ENCODE measurements at places on chromosomes 7 and 10.
A peak's percentile ranks its signal among the peaks of the same experiment; 100 is the strongest.

- no peak for DNase-seq
Measured at GRCh38 chr7:85150624-85151023, 36.2 kb downstream of the SEMA3D start.

DNA sequence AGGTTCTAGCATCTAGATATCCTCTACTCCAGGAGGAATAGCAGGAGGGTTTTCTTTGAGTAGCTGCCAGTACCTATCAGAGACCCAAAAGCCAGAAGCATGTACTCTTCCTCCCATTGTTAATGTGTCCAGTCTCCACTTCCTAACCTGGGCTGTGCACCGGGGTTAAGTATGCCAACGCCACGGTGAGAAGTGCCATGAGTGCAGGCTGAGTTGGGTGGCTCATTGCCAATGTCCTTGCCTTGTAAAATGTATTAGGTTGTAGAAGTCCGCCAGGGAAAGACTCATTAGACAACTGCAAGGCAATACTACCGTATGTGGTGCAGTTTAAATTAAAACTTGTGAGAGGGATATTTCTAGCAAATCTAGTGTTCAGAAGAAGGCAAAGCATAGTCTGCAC is 55.0 kb upstream of the PRR15 start:
- DNase-seq = no peak

GRCh38 chr10:21724687-21725367 is 190.8 kb downstream of the MLLT10 start:
- no peak for DNase-seq

DNA sequence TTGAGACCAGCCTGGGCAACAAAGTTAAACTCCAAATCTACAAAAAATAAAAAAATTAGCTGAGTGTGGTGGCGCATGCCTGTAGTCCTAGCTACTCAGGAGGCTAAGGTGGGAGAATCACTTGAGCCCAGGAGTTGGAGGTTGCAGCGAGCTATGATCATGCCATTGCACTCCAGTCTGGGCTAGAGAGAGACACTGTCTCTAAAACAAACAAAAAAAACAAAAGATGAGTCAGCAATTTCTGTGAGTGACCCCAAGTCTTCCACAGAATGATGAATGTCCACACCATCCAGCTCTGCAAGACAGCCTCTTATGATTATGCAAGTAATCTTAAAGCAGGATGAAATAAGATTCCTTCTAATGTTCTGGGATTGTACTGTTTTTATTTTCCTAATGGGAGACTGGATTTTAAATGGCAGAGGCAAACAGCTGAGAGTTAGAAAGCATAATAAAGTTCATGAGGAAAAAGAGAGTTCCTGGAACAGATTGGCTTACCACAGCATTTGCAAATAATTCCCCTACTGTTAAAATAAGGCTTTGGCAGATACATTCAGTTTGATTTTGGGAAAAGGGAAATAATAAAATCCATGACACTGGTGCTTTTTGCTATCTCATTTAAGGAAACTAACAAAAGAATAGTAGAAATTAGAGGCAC is 18.9 kb upstream of the PRKAR2B start:
- no peak for DNase-seq

DNA sequence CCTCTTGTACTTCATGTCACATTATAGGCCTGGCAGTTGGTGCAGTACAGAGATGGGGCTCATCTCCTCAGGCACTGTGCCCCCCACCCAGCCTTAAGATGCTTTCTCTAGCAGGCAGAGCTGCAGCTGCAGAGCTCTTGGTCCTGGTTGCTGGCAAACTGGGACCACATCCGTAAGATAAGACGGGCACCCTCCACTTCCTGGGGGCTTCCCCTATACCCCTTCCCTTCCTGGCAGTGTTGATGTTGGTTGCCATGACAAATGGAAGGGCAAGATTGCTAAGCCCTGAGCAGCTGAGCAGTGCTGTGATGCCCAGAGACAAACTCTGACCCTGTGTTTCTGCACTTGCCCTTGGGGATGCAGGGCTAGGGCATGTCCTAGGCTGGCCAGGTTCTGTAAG is 103.4 kb upstream of the ANLN start:
- peak; percentile 12 for DNase-seq

GRCh38 chr7:45129181-45129800 is 17.8 kb upstream of the TBRG4 start:
- no peak for DNase-seq

GRCh38 chr10:60877061-60877776 is 66.8 kb downstream of the RHOBTB1 start:
- no peak for DNase-seq

GRCh38 chr7:21089653-21090052 is 303.0 kb upstream of the SP8 start:
- DNase-seq = no peak

DNA sequence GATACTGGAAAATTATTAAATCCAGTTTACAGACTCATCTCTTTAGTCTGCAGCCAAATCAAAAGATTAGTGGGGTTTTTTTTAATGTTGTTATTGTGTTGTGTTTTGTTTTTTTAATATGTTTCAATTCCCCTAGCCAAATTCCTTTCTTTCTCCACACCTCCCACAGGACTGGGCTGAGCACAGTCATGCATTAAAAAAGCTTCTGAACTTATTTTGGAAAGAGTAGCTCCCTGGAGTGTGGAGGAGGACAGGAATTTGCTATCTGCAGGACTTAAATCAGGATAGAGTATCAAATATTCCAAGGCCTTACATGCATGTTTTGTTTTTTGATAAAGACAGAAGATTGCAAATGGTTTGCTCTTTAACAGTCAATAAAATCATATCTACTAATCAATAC is 90.7 kb downstream of the GNAI1 start:
- no peak for DNase-seq

DNA sequence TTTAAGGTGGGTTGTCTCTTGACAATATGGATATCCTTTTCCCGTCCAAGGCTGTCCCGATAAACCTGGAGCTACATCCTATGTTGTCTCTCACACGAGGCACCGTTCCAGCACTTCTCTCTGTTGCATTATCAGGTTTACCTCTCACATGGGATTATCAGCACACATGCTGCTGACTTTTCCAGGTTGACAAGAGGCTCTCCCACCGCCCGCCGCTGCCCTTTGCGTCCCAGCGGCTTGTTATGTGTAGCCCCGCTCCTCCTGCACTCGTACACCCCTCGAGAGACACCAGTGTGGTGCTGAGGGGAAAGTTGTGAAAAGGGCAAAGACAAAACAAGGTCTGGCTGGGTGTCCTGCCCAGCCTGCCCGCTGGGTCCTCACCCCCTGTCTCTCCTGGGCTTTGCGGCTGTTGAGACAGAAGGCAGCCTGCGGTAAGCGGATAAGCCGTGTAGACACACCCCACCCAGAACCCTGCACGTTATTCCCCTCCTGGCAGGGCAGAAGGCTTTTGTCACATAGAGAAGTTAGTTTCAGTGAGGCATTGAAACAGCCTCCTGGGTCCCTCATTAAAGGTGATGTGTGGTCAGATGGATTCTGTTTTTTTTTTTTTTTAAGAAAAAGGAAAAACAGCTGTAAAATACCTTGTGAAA is 38.7 kb downstream of the UBE3C start:
- DNase-seq = no peak

DNA sequence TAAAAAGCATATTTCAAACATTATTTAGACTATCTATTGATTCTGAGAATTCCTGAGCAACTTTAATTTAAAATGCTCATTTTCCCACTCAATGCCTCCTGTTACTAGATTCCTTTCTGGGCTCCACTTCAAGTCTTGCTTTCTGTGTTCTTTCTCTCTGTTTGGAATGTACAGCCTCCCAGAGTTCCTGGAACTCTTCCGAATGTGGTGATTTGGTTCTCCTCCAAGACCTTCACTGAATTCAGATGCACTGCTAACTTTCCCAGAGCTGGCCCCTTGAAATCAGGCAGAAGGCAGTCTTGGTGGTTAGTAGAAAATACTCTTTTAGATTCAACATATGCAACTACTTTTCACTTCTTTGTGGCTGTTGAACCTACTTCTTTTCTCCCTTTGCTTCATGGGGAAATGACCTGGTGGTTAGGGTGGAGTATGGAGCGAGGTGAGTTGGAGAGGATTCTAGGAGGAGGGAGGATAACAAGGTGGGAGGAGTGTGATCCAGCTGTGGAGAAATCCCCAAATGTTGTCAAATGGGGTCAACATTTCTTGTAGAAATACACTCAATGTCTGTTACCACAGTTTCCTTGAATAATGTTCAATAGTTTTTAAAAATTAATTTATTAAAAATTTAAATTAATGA is 27.9 kb upstream of the CCDC7 start:
- no peak for DNase-seq

DNA sequence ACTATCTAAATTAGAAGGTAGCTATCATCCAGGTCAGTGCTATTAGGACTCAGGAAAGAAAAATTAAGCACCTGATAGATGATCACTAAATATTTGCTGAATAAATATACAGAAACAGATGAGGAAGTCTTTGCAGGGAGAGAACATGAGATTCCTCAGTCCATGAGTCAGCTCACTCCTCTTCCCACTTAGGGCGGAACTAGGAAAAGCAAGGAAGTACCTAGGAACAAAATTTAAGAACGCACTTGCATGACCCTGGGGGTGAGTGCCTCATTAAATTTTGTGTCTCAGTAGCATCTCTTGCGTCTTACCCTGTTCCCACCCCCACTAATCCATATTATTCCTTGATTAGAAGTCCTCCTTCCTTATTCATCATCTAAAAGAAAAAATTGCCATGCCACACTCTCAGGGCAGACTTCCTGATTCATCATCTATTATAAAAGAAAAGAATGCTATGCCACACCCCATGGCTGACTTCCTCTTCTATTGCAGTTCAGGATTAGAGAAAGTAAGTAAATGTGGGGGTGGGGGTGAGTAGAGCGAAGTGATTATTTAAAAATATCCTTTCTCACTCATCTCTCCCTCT is 208.8 kb downstream of the THSD7A start:
- no peak for DNase-seq

DNA sequence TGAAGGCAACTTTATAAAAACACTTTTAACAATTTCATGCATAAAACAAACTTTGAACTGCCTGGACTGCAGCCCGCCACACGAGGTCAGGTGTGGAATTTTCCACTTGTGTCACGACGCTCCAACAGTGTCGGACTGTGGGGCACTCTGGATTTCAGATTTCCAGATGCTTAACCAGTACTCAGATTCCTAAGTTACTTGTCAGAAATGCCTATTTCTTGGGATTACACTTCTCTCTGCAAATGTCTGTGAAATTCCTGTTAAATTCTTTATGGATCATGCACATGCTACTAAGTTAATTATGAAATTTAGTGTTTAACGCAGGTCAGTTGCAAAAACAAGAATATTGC is 473 bp upstream of the GPER1 start:
- DNase-seq = no peak

- DNase-seq = no peak
Measured at GRCh38 chr7:1421020-1421790, 38.1 kb downstream of the MICALL2 start.

GRCh38 chr7:30710669-30711068 is 28.4 kb upstream of the CRHR2 start:
- no peak for DNase-seq

Measured in stimulated activated CD4-positive, alpha-beta T cell treated with anti-CD3 and anti-CD28 coated beads, Interleukin-1b, Interleukin-23, amount 100 ng/mL, for 24 hours (primary cell).